Stomach (tissue), 19 donors: ENCODE measurements at places on chromosomes 1 and 21. TPM values are rescaled to one million over a fixed set of nuclear protein-coding genes. Genes with fewer than 3 reads are reported as not detected.

- H3K27ac ChIP-seq = no peak overlapping the region
- H3K36me3 ChIP-seq = no peaks in the 10 kb centered on the region
- H3K27me3 ChIP-seq = no peaks in the 10 kb centered on the region
- H3K4me1 ChIP-seq = peaks cover 71% of the 10 kb centered on the region
- no peak overlapping the region for H3K4me3 ChIP-seq
These were observed 100.4 kb downstream of the GALNT2 start for GRCh38 chr1:230167419-230167852.

The FMO2 gene
- 5.9 TPM for total RNA-seq

DNA sequence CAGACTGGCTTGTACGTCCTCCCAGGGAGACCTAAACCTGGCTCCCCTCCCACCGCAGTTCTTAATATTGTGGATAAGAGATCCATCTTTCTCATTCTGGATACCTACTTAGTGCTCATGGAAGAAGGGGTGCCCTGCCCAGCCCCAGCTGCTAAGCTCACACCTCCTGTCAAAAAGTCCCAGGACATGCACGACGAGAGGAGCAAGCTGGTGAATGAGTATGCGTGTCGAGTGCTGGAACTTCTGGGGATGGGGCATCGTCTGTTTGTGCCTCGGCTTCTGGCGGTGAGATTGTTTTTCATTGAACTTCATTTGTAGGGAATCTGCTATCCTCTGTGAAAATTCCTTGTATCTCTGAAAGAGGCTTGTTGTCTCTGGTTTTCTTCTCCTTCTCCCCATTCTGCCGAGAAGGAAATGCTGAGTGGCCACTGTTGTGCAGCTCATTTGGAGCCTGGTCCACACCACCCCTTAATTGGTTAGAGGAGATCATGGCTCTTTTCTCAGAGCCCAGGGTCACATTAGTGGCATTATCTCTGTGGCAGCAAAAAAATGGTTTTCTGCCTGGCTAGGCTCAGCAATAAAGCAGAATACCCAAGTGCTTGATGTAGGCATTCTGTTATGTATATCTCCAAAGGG is 199.4 kb upstream of the CACYBP start:
- peaks cover 8% of the 10 kb centered on the region for H3K4me1 ChIP-seq
- peak overlapping the region; percentile 44 for H3K4me3 ChIP-seq
- no peak for DNase-seq
- H3K36me3 ChIP-seq = no peaks in the 10 kb centered on the region
- H3K27ac ChIP-seq = peak overlapping the region; percentile 50

DNA sequence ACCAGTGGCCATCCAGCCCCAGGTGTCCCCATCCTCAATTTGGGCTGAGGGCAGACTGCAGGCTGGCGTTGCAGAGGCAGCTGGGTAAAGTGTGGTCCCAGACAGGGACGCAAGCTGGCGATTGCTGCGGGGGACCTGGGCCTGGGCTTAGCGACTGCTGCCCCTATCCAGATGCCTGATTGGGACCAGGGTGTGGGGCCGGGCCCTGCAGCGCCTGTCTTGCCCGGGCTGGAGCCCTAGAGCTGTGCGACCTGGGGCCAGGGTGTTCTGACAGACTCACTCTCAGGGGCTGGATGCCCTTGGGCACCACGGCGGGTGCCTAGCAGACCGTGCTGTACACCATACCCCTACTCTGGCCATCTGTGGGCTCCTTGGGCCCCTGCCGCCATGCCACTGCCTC is 16.2 kb upstream of the FAAP20 start:
- DNase-seq = peak; percentile 14
- H3K4me1 ChIP-seq = peaks cover 64% of the 10 kb centered on the region
- H3K4me3 ChIP-seq = no peak overlapping the region

GRCh38 chr1:25705699-25706098 is 89.1 kb downstream of the MAN1C1 start:
- no peak overlapping the region for H3K4me3 ChIP-seq
- no peak overlapping the region for H3K27ac ChIP-seq
- H3K27me3 ChIP-seq = no peaks in the 10 kb centered on the region
- peaks cover 72% of the 10 kb centered on the region for H3K4me1 ChIP-seq
- H3K36me3 ChIP-seq = no peaks in the 10 kb centered on the region

- H3K27me3 ChIP-seq = no peaks in the 10 kb centered on the region
- no peak overlapping the region for H3K4me3 ChIP-seq
- peaks cover 30% of the 10 kb centered on the region for H3K36me3 ChIP-seq
- DNase-seq = peak; percentile 71
These were observed 13.0 kb downstream of the VANGL1 start for GRCh38 chr1:115654663-115655305.

The P3R3URF gene
- total RNA-seq = not detected

The COL8A2 gene
- total RNA-seq = 5.5 TPM

DNA sequence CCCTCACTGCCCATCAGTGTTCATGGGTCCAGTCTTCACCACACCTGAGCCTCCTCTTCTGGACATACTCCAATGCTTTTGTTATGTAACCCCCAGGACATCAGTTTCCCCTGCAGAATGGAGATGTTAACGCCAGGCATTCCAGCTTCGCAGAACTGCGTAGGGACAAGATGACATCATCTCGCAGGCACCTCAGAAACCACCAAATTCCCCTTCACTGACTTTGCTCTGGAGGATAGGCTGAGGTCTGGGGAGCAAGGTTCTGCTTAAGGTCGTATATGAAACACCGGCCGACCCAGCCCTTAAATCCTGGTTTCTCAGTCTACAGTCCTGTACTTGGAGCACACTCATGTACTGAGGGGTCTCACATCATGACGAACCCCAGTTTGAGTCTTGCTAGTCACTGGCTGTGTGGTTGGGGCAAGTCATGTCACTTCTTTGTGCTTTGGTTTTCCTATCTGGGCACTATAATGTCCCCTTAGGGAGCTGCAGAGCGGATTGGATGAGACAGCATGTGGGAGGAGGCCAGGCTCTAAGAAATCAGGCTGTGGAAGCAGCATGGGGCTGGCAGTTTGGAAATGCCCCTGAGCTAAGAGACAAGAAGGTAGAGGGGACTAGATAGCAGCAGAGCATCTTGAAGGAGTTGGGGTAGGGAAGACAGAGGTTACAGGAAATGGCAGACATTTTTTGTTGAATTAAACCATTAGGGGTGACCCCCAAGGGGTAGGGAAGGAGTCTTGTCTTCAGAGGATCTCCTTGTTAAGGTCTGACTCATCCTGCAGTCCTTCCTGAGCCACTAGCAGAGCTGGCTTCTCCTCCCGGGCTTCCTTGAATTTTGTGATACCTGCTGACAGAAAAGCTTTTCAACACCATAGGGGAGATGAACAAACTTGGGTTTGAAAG is 138.3 kb downstream of the FOXD2 start:
- peaks cover 12% of the 10 kb centered on the region for H3K4me1 ChIP-seq
- H3K27me3 ChIP-seq = no peaks in the 10 kb centered on the region
- H3K4me3 ChIP-seq = no peak overlapping the region
- H3K36me3 ChIP-seq = no peaks in the 10 kb centered on the region
- DNase-seq = no peak

DNA sequence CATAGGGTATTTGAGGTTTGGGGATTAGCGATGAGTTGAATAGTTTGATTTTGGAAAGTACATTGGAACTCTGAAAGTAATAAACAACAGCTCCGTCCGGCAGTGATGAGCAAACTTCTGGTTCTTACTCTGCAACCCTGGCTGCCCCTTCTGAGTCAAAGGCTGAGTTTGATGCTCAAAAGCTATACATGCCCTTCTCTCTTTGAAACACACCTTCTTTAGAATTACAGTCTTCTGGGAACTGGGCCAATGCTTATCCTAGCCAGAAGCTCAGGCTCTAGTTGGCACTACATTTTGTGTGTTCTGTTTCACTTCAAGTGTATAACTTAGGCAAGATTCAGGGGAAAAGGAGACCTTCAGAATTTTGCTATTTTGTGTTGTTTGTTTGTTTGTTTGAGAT is 9.3 kb downstream of the AHCYL1 start:
- H3K4me1 ChIP-seq = peaks cover 99% of the 10 kb centered on the region
- H3K27me3 ChIP-seq = no peaks in the 10 kb centered on the region
- DNase-seq = peak; percentile 67
- H3K27ac ChIP-seq = peak overlapping the region; percentile 57

The ZNF593OS gene
- total RNA-seq = not detected

GRCh38 chr1:201565024-201565730 is 26.2 kb downstream of the NAV1 start:
- no peak overlapping the region for H3K27ac ChIP-seq
- H3K36me3 ChIP-seq = no peaks in the 10 kb centered on the region
- peaks cover 11% of the 10 kb centered on the region for H3K4me1 ChIP-seq

DNA sequence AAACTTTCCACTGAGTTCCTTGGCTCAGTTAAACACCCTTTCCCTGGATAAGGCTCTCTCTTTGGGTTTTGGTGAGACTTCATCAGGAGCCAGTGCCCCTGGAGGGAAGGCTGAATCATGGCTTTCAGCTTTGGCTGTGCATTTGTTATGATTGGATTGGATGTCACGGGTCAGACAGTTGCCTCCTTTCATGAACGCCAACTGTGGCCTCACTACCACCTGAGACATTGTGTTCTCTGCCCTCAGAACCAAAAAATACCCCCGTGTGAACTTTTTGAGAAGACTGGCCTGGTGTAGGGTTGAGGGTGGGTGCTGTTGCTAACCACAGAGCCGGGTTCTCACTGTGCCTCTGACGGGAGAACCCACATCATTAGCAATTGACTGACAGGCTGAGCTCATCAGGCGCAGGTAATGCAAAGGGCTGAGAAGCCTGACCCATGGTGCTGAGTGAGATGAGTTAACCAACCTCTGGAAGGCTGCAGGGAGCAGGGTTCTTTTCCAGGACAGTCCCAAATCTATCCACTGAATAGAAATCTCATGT is 65.6 kb downstream of the HHAT start:
- no peaks in the 10 kb centered on the region for H3K27me3 ChIP-seq
- no peak overlapping the region for H3K4me3 ChIP-seq
- no peaks in the 10 kb centered on the region for H3K4me1 ChIP-seq
- DNase-seq = no peak
- H3K36me3 ChIP-seq = no peaks in the 10 kb centered on the region
- H3K27ac ChIP-seq = no peak overlapping the region

- no peak overlapping the region for H3K4me3 ChIP-seq
- no peaks in the 10 kb centered on the region for H3K36me3 ChIP-seq
- no peaks in the 10 kb centered on the region for H3K27me3 ChIP-seq
- H3K4me1 ChIP-seq = peaks cover 7% of the 10 kb centered on the region
- no peak for DNase-seq
- H3K27ac ChIP-seq = no peak overlapping the region
These were observed 69.3 kb downstream of the RPS6KA1 start for GRCh38 chr1:26598890-26599289.

The ENO1 gene
- total RNA-seq = 255 TPM

The ZNF697 gene
- 10.4 TPM for total RNA-seq

The TRIM62 gene
- total RNA-seq = 2.0 TPM

GRCh38 chr1:172269644-172270043 is 150.8 kb upstream of the C1orf105 start:
- no peak overlapping the region for H3K4me3 ChIP-seq
- peaks cover 30% of the 10 kb centered on the region for H3K4me1 ChIP-seq
- peak; percentile 50 for DNase-seq
- no peaks in the 10 kb centered on the region for H3K27me3 ChIP-seq
- H3K36me3 ChIP-seq = no peaks in the 10 kb centered on the region

The FAM177B gene
- not detected for total RNA-seq

GRCh38 chr21:20774737-20775136 is 223.5 kb upstream of the NCAM2 start:
- H3K4me1 ChIP-seq = no peaks in the 10 kb centered on the region
- no peaks in the 10 kb centered on the region for H3K27me3 ChIP-seq
- no peak overlapping the region for H3K27ac ChIP-seq
- no peaks in the 10 kb centered on the region for H3K36me3 ChIP-seq

The SMIM34 gene
- not detected for total RNA-seq

- H3K27ac ChIP-seq = peak overlapping the region; percentile 98
- H3K4me1 ChIP-seq = peaks cover 20% of the 10 kb centered on the region
- peak; percentile 37 for DNase-seq
- peak overlapping the region; percentile 85 for H3K4me3 ChIP-seq
These were observed 859 bp upstream of the ERMAP start for GRCh38 chr1:42815941-42816584.

GRCh38 chr1:230246551-230246950 is 179.5 kb downstream of the GALNT2 start:
- H3K27me3 ChIP-seq = no peaks in the 10 kb centered on the region
- H3K36me3 ChIP-seq = peaks cover 91% of the 10 kb centered on the region

DNA sequence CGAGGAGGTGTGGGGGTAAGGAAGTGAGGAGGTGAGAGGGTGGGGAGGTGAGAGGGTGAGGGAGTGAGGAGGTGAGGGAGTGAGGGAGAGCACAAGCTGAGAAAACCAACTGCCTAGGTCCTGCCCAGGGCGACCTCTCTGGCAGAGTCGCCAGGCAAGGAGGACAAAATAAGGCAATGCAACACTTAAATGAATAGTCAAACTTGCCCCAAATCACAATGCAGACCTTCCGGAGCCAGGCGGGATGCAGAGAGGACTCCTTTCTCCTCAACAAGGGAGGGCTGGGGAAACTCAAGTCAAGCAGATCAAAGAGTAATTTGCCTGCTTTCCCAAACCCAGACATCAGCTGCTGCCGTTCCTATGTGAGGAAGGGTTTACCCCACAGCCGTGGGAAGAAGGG is 86.0 kb downstream of the CCDC185 start:
- H3K4me3 ChIP-seq = no peak overlapping the region
- no peaks in the 10 kb centered on the region for H3K27me3 ChIP-seq
- H3K4me1 ChIP-seq = no peaks in the 10 kb centered on the region
- DNase-seq = no peak

GRCh38 chr1:196427976-196428734 is 180.1 kb downstream of the KCNT2 start:
- no peak overlapping the region for H3K27ac ChIP-seq
- H3K4me3 ChIP-seq = no peak overlapping the region
- H3K27me3 ChIP-seq = no peaks in the 10 kb centered on the region
- H3K36me3 ChIP-seq = no peaks in the 10 kb centered on the region

DNA sequence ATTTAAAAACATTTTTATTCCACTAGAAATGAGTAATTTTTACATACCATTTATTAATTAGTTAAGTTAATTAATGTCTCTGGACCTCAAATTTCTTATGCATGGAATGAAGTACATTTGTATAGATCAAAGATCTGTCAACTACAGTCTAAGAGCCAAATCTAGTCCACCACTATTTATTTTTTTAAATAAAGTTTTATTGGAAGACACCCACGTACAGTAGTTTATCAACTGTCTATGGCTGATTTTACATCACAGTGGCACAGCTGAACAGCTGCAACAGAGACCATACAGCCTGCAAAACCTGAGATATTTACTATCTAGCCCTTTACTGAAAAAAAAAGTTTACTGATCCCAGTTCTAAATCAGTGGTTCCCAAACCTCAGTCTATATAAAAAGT is 188.6 kb upstream of the HP1BP3 start:
- peaks cover 34% of the 10 kb centered on the region for H3K36me3 ChIP-seq
- H3K4me3 ChIP-seq = no peak overlapping the region
- H3K27me3 ChIP-seq = no peaks in the 10 kb centered on the region
- H3K27ac ChIP-seq = no peak overlapping the region
- no peak for DNase-seq
- no peaks in the 10 kb centered on the region for H3K4me1 ChIP-seq

- H3K4me1 ChIP-seq = peaks cover 39% of the 10 kb centered on the region
- H3K4me3 ChIP-seq = peak overlapping the region; percentile 49
- H3K27me3 ChIP-seq = peaks cover 3% of the 10 kb centered on the region
- H3K27ac ChIP-seq = peak overlapping the region; percentile 71
- H3K36me3 ChIP-seq = no peaks in the 10 kb centered on the region
These were observed 17.7 kb downstream of the RAP1GAP start for GRCh38 chr1:21651214-21652042.

The PPP1R15B gene
- 43.3 TPM for total RNA-seq
